K562 (cell line): ENCODE measurements at places on chromosomes 7 and 10. TPM values are rescaled to one million over a fixed set of nuclear protein-coding genes. Genes with fewer than 3 reads are reported as not detected.
A peak's percentile ranks its signal among the peaks of the same experiment; 100 is the strongest.

P4HA1 gene
- total RNA-seq = 23.9 and 27.2 TPM in 2 replicates

TDRD1 gene
- total RNA-seq = not detected in 2 replicates

TMEM139 gene
- total RNA-seq = 0.81 and 1.5 TPM in 2 replicates

C10orf67 gene
- not detected in 2 replicates for total RNA-seq

AKR1C2 gene
- total RNA-seq = 29.4 and 31.3 TPM in 2 replicates

ZNF804B gene
- 0.04 and 0.07 TPM in 2 replicates for total RNA-seq

IFIT1 gene
- 0.09 and 0.25 TPM in 2 replicates for total RNA-seq

AEBP1 gene
- 0.78 and 0.87 TPM in 2 replicates for total RNA-seq

- DNase-seq = no peak
These were observed 36.5 kb downstream of the XPNPEP1 start for GRCh38 chr10:109886781-109887140.

- no peak for DNase-seq
These were observed 257.6 kb upstream of the GHITM start for GRCh38 chr10:83881661-83882060.

DNA sequence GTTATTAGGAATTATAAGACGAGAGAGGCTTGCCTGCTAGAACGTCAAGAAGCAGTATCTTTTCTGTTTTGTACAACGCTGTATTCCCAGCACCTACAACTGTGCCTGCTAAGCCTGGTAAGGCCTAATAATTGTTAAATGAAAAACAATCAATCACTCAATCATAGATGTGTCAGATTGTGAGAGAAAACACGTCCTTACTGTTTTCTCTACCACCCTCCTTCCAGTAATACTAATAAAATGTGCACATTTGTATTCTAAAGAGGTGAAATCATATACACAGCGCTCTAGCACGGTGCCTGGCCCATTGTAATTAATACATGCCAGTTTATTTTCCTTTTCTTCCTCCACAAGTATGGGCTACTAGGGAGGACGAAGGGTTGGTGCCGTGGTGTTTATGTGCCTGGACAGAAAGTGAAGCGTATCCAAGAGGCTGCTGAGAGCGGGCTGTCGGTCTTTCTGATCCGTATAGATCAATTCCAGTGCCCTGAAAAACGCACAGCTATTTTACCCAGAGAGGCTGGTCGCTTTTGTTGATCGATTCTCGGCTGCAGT is 1.5 kb upstream of the AUTS2 start:
- no peak for DNase-seq

DNA sequence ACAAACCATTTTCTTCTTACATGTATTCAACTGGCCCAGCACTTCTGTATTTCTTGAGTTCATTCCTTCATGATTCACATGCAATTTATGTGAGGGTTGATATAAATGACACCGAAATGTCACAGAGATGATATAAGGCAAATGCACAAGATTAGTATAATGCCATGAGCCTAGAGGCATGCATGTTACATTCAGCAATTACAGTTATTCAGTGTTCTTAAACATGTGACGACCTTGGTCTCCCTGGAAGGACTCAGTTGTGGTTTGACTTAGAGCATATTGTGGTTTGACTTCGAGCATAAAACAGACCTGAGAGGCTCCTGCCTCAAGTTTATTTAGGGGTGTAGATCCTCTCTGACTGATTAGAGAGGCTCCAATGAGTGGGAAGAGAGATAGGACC is 752.1 kb upstream of the POM121L12 start:
- no peak for DNase-seq

DNA sequence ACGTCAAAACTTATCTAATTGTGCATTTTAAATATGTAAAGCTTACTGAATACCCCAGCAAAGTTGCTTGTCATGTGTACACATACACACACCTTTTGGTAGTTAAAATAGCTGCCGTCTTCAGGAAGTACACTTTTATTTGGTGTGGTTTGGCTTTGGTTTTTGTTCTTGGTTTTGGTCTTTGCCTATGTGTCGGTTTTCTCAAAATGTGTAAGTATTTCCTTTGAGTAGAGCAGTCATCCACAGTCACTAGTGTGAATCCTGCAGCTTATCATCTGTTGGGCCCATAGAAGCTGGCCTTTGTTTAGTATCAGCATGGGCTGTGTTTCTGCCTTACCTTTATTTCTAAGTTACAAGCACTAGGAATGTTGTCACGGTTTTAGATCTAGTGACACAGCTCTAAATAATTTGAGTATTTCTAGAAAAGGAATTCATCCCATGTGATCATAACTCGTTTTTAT is 35.3 kb downstream of the NET1 start:
- no peak for DNase-seq

DNA sequence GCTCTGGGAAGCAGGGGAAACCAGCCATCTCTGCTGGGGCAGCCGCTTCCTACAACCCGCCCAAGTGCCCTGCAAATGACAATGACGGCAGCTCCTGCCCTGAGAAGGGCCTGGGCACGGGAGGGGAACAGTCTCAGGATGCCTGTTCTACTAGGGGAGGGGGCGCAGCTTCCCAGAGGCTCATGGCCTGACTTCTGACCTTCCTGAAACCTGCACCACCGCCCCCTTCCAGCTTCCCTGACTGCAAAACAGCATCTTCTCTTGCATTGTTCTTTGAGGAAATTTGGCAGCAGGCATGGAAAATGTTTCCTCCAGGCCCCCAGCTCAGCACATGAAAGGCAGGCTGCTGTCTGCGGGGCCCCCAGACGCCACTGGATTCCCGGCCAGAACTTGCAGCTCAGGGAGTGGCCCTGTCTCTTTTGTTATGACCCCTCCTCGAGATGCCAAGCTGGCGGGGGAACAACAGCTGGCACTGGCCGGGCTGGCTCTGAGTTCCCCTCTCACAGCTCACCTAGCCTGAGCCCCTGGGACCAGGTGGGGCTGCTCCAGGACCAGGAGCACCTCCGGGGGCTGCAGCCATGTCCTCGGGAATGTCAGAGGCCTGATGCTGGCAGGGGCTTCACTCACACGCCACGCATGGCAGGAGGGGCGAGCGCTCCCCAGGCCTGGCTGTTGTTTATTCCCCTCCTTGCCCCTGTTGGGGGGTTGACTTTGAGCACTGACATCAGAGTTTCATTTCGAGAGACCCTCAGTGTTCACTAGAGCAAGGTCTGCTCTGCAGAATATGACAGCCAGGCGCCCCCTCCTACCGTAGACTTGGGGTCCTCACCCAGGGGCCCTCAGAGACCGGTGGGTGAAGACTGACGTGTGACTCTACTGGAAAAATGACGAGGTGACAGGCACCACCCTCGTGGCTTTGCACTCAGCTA is 62.7 kb downstream of the CALML3 start:
- no peak for DNase-seq

DNA sequence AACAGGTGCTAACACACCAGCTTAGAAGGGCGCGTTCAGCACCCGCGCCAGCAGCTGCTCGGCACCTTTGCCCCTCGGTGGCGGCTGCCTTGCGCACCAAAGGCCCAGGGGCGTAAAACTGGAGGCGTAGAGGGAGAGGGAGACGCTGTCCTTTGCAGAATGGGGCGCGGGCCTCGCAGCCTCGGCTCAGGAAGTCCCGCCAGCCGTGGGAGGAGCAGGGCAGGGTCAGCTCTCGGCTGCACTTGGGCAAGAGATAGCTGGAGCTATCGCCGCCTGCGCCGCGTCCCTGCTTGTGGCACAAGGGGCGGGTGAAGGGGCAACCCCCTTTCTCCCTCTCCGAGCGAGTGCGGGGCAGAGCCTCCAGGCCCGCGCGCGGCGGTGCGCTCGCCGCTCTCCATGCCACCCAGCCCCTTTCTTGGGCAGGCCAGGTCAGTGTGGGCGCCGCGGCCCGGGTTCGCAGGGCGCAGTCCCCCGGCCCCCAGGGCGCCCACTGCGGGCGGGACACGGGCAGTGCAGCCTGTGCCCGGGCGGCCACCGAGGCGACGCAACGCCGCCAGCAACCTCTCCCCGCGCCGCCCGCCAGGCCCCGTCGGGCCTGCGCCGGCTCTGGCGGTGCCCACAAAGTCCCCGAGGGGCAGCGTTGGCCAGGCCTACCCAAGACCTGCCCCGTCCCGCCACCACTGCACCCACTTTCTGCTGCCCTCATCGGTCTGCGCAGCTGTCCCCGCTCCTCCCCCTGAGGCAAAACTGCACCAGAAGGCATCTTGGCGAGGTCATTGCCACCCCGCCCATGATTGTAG is 4.1 kb downstream of the NEUROD6 start:
- no peak for DNase-seq

DNA sequence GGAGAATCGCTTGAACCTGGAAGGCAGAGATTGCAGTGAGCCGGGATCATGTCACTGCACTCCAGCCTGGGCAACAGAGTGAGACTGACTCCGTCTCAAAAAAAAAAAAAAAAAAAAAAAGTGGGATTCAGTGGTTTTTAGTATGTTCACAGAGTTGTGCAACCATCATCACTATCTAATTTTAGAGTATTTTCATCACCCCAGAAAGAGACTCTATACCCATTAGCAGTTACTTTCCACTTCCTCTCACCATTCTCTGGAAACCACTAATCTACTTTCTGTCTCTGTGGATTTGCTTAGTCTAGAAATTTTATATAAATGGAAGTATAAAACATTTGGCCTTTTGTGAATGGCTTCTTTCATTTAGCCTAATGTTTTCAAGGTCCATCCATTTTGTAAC is 113.4 kb downstream of the ST7 start:
- no peak for DNase-seq

- peak; percentile 23 for DNase-seq
These were observed 118.8 kb downstream of the SKIDA1 start for GRCh38 chr10:21406595-21407193.

DNA sequence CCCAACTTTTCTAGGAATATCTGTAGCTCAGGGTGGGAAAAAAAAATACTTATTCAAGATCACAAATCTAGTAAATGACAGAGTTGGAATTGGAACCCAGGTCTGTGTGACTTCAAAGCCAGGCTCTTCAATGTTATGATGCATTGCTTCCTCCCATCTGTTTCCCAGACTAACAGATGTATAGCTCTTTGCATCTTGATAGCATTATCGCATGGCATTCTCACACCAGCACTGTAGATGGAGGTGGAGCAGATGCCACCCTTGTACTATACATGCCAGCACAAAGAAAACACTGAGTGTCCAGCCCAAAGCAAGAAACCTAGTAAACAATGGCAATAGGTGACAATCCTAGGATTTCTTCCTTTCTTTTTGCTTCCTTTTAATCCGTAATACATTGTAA is 497.3 kb downstream of the NEBL start:
- DNase-seq = no peak

GRCh38 chr10:116972131-116972530 is 32.9 kb downstream of the SHTN1 start:
- no peak for DNase-seq

GRCh38 chr7:158467562-158467961 is 120.1 kb downstream of the PTPRN2 start:
- no peak for DNase-seq

DNA sequence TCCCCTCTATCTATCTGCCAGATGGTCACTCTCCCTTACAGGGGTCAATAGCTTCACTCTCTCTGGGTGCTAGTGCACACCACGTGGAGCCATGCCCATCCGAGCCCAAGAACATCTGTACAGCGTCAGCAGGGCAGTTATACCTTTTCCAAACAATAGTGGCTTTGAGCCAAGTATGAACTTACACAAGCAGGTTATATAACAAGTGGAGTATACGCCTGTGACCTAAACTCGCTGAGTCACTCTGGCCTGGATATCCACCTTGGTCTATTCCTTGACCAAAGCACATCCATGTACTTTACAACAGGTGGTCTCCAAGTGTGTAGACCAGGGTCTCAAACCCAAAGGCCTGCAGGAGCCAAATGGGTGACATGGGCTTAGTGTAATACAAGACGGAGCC is 20.3 kb downstream of the PLAC9 start:
- DNase-seq = no peak

DNA sequence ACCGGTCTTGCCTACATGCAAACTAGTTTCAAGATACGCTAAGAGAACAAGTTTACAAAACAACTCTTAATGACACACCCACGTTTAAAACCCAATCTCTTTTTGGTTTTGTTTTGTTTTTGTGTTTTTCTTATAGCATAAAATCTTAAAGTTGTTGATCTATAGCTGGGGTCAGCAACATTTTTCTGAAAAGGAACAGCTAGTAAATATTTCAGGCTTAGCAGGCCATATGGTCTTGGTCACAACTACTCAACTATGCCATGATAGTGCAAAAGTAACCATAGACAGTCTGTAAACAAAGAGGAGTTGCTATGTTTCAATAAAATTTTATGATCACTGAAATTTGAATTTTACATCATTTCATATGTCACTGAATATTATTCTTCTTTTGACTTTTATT is 327.4 kb downstream of the AGMO start:
- no peak for DNase-seq

- peak; percentile 21 for DNase-seq
These were observed 62.2 kb downstream of the VIM start for GRCh38 chr10:17290226-17290625.

GRCh38 chr10:12782537-12782936 is 219.0 kb downstream of the CCDC3 start:
- peak; percentile 63 for DNase-seq

GRCh38 chr10:90871279-90871765 is 452 bp upstream of the RPP30 start:
- peak; percentile 69 for DNase-seq

GRCh38 chr10:71339796-71340589 is 20.9 kb downstream of the SLC29A3 start:
- DNase-seq = peak; percentile 54

DNA sequence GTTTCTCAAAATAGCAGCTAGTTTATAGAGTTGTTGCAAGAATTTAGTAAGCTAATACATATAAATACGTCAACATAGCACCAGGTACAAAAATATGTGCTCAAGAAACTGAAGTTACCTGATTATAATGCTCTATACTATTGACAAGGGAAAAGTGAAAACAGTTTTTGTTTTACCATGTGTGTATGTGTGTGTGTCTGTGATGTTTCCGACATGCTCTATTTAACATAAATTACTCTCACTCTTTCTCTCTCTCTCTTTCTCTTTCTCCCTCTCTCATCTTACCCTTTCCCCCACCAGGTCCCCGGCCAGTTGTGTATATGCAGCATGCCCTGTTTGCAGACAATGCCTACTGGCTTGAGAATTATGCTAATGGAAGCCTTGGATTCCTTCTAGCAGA is 4.3 kb downstream of the LIPN start:
- no peak for DNase-seq

- DNase-seq = no peak
These were observed 76.7 kb upstream of the HABP2 start for GRCh38 chr10:113476191-113476590.

- DNase-seq = no peak
These were observed 822.7 kb downstream of the PCDH15 start for GRCh38 chr10:53978301-53978700.

- DNase-seq = no peak
These were observed 195.5 kb downstream of the CDK14 start for GRCh38 chr7:90791596-90791995.

DNA sequence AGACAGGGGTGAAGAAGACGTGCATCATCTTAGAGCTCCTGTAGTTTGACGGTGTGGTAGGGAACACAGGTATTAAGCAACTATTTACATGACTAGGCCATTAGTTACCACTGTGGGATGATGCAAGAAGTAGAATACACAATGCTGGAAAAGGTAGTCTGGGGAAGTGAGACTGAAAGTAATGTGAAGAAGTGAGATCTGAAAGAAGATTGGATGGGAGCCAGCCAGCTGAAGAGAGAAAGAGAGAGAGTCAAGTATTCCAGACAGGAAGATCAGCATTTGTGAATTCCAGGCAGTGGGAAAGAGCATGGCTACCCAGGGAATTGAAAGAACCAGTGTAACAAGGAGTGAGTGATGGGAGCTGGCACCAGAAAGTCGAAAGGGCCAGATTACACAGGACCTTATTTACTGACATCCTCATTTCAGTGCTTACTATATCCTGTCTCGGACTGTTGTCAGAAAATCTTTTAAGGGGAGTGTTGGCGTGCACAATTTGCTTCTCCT is 4.0 kb upstream of the CFAP58 start:
- DNase-seq = no peak

- DNase-seq = no peak
These were observed 288.9 kb downstream of the BBS9 start for GRCh38 chr7:33418251-33418701.

- no peak for DNase-seq
These were observed 215.6 kb downstream of the DOCK4 start for GRCh38 chr7:111990643-111991042.
